ENCODE measurements at places on chromosomes 1 and 21.

- DNase-seq = no peak
Measured at GRCh38 chr1:244204004-244204403, 152.9 kb downstream of the ZBTB18 start.

DNA sequence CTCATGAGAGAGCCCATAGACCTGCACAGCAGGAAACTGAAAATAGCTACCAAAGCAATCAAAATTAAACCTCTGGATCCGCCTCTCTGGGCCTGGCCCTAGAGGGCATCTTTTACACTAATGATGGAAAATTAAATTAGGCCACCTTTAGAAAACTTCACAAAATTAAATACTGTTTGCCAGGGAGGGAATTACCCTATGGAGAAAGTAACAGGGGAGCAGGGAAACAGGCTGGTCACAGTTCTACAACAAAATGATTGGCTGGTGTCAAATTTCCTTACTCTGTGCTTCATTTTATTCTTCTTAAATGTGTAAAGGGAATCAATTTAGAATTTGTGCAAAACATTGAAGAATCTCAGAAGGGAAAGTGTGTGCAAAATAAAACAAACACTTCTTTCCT, 62.4 kb downstream of the SPATA46 start:
- DNase-seq = no peak

- no peak for DNase-seq
Measured at GRCh38 chr1:227781314-227781930, 34.1 kb upstream of the PRSS38 start.

DNA sequence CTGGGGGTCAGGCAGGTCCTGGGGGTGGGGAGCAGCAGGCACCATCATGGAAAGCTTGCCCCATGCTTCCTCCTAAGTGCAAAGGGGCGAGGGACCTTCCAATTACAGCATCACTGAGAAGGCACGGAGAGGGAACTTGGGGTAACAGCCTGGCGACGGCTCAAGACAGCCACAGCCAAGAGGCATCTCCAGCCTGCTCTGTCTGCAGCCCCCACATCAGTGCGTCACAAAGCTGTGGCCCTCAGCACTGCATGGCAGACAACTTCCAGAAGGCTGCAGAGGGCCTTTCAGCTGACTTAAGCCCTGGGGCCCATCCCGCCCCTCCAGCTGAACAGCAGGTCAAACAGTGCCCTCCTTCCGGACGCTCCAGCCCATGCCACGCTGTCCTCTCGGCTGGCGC, 13.2 kb upstream of the GPR153 start:
- DNase-seq = no peak

DNA sequence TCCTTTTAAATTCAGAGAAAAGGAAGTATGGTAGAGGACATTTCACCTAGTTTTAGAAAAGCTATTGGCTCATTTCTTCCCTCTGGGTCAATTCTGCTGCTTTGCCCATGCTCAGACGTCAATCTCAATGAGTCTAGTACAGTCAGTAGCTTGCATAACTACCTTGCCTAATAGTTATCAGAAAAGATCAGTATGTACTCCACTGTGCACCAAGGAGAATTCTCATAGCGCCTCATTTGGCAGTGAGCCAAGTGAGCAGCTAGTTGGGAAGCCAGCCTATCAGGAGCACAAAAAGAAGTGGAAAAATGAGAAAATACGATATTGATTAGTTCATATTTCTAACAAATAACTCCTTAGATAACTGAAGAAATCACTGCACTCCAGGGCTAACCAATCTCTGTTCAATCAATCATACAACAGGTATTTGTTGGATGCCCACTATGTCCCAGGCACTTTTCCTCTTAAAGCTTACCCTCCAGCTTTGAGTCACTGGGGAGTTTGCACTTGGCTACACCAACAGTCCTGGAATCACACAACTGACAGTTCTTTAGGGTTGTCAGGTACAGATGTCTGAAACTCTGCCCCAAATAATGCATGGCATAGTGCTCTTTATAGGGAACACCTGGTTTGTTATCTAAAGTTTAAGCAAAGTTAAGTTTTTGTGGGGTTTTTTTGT, 50.2 kb downstream of the PRDX6 start:
- no peak for DNase-seq
